ENCODE measurements at places on chromosomes 13 and 19. TPM values are rescaled to one million over a fixed set of nuclear protein-coding genes. Genes with fewer than 3 reads are reported as not detected.

- peaks cover 26% of the 10 kb centered on the region for H3K4me1 ChIP-seq
- DNase-seq: peak; percentile 56
- H3K27ac ChIP-seq: peak overlapping the region; percentile 85
- no peaks in the 10 kb centered on the region for H3K36me3 ChIP-seq
Measured at GRCh38 chr19:31348481-31349159, 616 bp downstream of the TSHZ3 start.

DNA sequence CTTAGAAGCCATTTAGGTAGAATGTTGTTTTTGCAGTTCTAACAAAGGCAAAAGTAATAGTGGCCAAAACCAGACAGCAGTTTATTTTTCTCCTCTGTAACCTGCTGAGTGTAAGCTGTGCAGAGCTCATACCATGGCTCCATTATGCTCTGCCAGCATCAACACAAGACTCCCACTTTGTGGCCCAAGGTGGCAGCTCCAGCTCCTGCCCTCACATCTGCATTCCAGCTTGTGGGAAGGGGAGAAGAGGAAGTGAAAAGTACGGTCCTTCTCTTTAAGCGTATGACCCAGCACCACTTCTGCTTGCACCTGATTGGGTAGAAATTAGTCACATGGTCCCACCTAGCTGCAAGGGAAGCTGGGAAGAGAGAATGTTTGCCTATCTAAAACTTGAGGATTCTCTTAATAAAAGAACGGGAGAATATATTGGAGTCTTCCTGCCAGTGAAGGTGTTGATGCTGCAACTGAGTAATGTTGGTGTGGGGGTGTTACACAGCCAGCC lies 19.2 kb downstream of the ADGRE1 start:
- no peak overlapping the region for H3K4me3 ChIP-seq
- H3K27ac ChIP-seq: no peak overlapping the region
- H3K4me1 ChIP-seq: no peaks in the 10 kb centered on the region
- no peaks in the 10 kb centered on the region for H3K36me3 ChIP-seq
- H3K27me3 ChIP-seq: no peaks in the 10 kb centered on the region

The CYP2A6 gene
- not detected for total RNA-seq

DNA sequence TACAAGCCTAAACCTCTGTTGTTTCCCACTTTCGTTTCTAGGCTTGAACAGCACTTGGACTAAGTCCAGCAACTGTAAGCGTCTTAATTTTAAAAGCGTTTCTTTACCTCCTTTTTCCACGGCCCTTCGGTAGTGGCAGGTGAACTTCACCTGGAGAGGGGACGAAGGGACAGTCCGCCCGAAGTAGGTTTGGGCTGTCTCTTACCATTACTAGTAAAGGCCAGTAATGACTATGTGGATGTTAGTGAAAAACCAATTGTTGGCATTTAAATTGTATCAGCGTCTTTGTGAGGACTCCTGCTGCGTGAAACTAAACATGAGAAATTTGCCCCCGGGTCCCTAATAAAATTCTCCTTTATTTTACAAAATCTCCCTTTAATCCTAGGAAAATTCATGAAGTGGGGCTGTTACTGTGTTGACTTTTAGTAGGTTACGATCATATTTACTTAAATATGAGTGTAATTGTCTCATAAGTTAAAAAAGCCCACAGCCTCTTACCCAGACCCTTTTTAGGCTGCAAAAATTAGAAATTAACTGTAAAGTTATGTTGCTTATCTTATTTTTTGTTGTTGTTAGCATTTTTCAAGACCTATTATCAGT lies 983 bp downstream of the ITM2B start:
- DNase-seq: no peak
- no peaks in the 10 kb centered on the region for H3K36me3 ChIP-seq
- H3K4me3 ChIP-seq: peak overlapping the region; percentile 98
- peak overlapping the region; percentile 100 for H3K27ac ChIP-seq
- peaks cover 16% of the 10 kb centered on the region for H3K4me1 ChIP-seq

- H3K27me3 ChIP-seq: no peaks in the 10 kb centered on the region
- H3K4me3 ChIP-seq: no peak overlapping the region
- peak; percentile 75 for DNase-seq
- H3K4me1 ChIP-seq: no peaks in the 10 kb centered on the region
- H3K36me3 ChIP-seq: no peaks in the 10 kb centered on the region
Measured at GRCh38 chr19:29694669-29695627, 20.1 kb downstream of the C19orf12 start.

All from thyroid gland (tissue), 4 donors.